ENCODE measurements at places on chromosomes 4 and X.

- DNase-seq = no peak
Measured at GRCh38 chrX:47078129-47079043, at the start of gene RGN. Gene RGN (plus strand): TSS chrX:47078443. CDS start chrX:47081145, 2,702 bp downstream.

- no peak for DNase-seq
Measured at GRCh38 chr4:53586121-53586816, 5.0 kb downstream of the LNX1 start.

- DNase-seq = no peak
Measured at GRCh38 chr4:105490523-105490922, 16.7 kb upstream of the PPA2 start.

- no peak for DNase-seq
Measured at GRCh38 chrX:94932278-94932965, 1258.4 kb downstream of the FAM133A start.

DNA sequence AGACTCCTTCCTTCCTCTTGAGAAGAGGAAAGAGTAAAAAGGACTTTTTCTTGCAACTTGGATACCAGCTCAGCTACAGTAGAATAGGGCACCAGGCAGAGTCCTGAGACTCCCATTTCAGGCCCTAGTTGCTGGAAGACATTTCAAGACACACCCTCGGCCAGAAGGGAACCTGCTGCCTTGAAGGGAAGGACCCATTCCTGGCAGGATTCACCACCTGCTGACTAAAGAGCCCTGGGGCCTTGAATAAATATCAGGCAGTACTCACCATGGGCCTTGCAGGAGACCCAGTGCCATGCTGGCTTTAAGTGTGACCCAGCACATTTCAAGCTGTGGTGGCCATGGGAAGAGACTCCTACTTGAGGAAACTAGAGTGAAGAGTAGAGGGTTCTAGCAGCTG, 317.6 kb downstream of the DKK2 start:
- DNase-seq = no peak

DNA sequence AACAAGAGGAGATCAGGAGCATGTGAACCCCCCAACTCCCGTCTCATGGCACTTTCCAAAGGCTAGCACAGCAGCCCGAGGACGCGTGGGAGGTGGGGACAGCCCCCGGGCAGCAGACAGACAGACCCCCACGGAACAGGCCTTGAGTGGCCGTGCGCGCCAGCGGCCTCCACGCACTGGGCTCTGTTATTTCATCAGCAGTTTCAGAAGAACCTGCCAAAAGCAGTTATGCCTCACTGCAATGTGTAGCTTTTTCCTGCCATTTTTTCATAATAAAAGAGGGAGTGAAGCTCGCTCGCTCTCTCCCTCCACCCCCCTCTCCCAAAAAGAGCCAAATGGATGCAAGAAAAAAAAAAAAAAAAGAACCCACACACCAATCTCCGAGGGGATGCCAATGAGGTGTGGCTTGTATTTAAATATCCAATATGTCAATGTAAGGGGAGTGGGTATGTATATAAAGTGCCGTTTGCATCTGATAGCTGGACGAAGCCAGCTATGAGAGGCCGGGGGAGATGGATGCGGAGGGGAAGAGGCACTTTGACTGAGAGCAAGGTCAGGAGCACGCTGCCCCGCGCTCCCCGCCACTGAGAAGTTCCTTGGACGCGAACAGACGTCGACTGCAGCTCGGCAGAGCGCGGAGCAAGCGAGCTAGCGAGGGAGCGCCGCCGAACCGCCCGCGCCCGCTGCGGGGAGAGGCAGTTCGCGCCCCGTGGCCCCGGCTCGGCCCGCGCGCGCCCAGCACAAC, at the start of gene FGF16:
TSS of gene FGF16 (plus strand) at position 482 of the 745 bp plus-strand sequence. CDS start 286 bp downstream, outside the sequence.
- no peak for DNase-seq

DNA sequence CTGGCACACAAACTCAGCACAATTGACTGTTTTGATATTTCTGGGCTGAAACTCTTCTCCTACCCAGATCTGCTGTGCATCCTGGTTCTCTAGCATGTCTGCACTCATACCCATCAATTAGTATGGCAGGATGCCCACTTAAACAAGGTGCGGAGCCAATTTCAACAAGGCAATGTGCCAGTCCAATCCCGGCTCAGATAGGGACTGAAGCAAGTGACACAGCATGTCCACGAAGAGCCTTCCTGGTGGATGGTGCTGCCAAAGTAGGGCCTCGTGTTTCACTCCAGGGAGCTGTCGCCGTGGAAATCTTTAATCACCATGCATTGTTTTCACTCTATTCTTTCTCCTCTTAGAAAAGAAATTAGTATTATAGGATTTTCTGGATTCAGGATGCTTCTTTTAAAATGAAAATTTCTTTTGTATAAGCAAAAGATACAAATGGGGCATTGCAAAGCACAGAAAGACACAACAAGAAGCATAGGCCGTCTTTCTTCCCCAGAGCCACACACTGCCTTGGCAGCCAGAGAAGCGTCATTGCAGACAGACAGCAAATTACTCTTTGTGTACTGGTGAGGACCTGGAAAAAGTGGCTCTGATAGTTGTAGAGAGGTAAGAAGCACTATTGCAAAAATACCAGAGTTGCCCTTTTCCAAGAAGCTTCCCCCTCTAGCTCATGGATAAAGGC, 40.6 kb upstream of the LSM6 start:
- peak; percentile 72 for DNase-seq

DNA sequence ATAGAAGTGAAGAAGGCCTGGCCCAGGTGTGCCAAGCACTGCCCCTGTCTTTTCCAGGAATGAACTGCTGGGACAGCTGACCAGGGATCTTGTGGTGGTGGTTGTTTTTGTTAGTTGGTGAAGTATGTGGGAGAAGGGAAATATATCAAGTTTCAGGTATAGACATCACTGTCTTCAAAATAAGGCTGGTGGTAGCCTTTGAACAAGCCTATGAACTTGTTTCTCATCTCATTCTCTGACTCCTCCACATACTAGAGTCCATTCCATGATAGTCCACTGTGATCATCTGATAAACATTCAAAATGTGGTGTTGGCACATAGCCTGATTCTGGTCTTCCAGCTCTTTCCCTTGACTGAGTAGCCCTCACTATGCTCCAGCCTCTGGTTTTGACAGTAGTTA, 303.7 kb downstream of the CAMK2D start:
- DNase-seq = no peak

DNA sequence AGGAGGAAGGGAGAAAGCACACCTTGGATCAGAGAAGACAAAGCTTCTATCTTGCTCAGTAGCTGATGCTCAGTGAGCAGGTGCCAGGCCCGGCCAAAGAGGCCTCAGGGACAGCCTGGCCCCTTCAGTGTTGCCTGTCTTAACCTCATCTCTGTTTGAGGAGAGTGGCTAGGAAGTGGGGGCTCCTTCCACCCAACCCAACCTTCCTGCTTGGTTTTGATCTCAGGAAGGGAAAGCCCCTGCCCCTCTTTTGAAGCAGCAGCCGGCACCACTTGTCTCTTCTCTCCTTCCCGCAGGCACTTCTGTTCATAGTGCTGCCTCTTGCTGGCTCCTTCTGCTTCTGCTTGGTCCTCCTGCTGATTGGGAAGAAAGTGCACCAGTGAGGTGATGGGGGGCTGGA, 2.4 kb upstream of the AFF2 start:
- DNase-seq = no peak

DNA sequence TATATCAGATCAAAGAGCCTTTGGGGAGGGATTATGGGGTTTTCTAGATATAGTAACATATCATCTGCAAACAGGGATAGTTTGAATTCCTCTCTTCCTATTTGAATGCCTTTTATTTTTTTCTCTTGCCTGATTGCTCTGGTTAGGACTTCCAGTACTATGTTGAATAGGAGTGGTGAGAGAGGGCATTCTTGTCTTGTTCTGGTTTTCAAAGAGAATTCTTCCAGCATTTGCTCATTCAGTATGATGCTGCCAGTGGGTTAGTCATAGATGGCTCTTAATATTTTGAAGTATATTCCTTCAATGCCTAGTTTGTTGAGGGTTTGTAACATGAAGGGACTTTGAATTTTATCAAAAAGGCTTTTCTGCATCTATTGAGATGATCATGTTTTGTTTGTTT, 25.6 kb upstream of the ABCB7 start:
- DNase-seq = no peak

- no peak for DNase-seq
Measured at GRCh38 chrX:94288325-94288724, 614.3 kb downstream of the FAM133A start.

- no peak for DNase-seq
Measured at GRCh38 chr4:105306158-105306781, 159.6 kb downstream of the TET2 start.

- DNase-seq = no peak
Measured at GRCh38 chr4:162456106-162456505, 292.3 kb upstream of the FSTL5 start.

DNA sequence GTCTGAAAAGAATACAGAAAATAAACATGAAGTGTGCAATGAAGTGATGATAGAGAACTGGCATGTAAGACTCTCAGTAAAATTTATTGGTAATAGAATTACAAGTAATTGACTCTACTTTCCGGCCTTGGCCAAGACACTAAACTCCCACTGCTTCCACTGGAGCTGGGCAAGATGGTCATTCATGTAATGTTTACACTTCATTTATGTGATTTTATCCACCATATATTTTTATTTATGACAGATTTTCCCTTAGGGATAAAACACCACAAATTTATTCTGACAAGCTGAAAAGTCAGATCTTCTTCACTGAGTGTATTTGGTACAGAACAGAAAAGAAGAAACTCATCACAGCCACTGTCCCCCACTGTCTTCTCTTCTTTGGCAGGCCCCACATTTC, 191.9 kb downstream of the SLC39A8 start:
- no peak for DNase-seq

Data from right atrium auricular region (tissue), 2 donors.